ENCODE measurements at places on chromosomes 5 and 9. TPM values are rescaled to one million over a fixed set of nuclear protein-coding genes. Genes with fewer than 3 reads are reported as not detected.
A peak's percentile ranks its signal among the peaks of the same experiment; 100 is the strongest.

DNA sequence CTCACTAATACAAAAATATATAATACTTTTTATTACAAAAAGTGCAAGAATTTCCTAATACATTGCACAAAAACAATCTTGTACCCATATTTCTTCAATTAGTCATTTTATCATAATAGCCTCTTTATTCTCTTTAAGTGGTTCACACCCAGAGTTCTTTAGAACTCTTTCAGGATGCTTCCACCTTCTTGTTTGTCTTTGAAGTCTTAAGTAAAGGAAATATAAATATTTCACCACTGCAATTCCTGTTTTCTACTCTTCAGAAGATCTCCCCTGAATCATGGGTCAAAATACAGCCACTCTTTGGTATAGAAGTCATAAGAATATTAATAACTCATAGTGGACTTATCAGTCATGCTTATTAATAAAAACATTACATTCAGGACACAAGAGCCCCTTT is 293.0 kb downstream of the ATPSCKMT start:
- no peak for DNase-seq

DNA sequence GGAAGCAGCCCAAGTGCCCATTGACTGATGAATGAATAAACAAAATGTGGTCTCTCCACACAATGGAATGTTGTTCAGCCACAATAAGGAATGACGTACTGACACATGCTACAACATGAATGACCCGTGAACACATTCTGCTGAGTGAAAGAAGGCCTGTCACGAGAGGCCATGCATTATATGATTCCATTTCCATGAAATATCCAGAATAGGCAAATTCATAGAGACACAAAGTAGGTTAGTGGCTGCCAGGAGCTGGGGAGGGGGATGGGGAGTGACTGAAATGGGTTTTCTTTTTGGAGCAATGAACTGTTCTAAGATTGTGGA is 41.4 kb downstream of the BICD2 start:
- peak; percentile 23 for DNase-seq

DNA sequence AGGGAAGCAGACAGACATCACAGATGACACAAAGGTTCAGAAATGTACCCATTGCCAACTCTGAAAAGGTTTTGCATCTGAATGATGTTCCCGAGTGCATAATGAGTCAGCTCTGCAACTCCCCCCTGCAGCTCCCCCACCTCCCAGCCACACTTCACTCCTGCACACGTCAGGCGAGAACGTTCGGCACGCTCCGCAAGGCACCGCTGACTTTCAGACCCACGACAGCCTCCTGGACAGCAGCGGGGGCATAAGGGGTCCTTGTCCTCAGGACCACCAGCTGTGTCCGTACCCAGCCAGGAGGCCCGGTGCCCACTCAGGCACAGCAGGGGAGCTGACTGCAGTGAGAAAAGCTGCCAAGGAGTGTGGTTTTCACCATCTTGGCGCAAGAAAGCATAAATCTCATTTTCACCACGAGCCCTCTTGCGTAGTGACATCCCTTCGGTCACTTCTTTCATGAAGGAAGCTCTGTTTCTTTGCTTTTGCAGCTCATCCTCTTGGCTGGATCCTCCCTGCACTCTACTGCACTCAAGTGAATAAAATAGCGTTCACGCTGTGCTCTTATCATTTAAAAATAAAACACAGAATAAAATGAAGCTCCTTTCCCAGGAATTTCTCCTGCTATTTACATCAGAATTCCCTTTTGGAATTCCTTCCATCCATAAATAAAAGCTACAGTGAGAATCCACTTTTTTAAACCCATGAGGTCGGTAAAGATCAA is 9.9 kb downstream of the GFPT2 start:
- DNase-seq = no peak

GABRA6 gene
- not detected for total RNA-seq

SV2C gene
- 0.88 TPM for total RNA-seq

GRCh38 chr5:77843570-77844372 is 67.6 kb upstream of the TBCA start:
- DNase-seq = no peak

DNA sequence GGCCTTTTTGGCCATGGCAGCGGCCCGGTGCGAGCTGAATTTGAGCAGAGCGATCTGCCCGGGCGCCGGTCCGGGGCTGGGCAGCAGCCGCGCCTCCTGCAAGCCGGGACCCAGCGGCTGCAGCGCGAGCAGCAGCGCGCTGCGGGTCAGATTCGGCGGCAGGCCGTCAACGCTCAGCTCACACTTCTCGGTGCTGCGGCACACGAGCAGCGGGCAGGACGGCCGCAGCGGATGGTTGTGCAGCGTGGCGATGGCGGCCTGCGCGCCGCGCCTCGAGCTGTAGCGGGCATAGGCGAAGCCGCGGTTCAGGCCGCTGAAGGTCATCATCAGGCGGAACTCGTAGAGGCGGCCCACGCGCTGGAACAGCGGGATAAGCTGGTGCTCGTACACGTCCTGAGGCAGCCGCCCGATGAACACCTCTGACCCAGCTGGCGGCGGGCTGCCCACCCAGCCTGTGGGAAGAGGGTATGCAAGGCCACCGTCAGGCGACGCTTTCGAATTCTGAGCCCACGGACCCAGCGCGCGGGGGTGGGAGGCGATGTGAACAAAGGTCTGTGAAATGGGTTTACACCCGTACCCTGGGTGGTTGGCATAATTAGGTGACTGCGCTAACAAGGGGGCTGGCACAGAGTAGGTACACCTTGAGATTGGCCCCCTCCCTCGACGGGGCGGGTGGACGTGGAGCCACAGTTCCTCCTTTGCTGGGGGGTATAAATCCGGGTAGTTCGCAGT is 755 bp downstream of the DND1 start:
- DNase-seq = peak; percentile 36

DNA sequence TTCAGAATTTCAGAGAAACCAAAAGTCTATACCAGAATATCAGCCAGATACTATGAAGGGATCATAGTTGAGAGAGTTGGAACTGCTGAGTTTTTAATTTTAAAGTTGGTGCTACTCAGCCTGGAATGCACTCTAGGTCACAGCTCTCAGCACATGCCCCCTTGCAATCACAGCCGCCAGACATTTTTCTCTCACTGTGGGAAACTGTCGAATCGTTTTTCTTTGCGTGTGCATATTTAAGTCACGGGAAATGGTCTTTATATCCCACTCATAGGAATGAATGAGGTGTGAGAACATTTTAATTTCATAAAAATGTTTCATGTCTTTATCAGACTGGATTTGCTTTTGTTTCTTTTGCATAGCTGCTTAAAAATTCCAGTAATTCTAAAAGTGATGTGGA is 12.2 kb upstream of the SPDL1 start:
- no peak for DNase-seq

PCDHA3 gene
- 0.10 TPM for total RNA-seq

GRCh38 chr5:142661957-142662356 is 23.9 kb downstream of the FGF1 start:
- DNase-seq = no peak

DOLPP1 gene
- 14.4 TPM for total RNA-seq

- peak; percentile 24 for DNase-seq
Measured at GRCh38 chr5:130720355-130720754, 444.7 kb downstream of the HINT1 start.

DNA sequence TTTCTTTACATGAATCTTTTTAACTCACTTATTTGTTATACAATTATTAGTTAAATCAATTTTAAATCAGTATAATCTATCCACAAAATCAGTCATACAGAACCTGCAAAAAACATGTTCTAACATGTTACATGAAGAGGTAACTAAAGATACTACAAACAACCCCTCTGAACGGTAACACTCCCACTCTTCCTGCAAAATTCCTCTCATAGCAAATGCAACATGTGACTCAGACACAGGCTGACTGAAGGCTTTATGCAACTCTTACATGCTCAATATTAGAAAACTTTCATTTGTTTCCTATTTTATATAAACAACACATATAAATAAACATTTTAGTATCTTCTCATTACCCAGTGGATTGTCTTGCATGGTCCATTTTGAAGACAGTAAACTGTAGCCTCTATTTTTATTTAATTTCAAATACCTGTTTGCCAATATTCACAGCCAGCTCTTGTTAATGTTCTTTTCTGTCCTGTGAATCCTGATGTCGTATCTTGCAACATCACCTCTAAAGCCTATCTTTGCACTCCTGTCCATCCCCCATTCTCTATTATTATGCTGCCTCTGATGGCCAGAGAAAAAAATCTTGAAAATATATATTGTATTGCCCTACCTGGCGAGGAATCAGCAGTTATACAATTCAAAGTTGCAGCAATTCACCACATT is 100.5 kb upstream of the CCDC152 start:
- no peak for DNase-seq

GRCh38 chr5:151259931-151260330 is 6.9 kb downstream of the GM2A start:
- DNase-seq = no peak

MYOZ3 gene
- not detected for total RNA-seq

DNA sequence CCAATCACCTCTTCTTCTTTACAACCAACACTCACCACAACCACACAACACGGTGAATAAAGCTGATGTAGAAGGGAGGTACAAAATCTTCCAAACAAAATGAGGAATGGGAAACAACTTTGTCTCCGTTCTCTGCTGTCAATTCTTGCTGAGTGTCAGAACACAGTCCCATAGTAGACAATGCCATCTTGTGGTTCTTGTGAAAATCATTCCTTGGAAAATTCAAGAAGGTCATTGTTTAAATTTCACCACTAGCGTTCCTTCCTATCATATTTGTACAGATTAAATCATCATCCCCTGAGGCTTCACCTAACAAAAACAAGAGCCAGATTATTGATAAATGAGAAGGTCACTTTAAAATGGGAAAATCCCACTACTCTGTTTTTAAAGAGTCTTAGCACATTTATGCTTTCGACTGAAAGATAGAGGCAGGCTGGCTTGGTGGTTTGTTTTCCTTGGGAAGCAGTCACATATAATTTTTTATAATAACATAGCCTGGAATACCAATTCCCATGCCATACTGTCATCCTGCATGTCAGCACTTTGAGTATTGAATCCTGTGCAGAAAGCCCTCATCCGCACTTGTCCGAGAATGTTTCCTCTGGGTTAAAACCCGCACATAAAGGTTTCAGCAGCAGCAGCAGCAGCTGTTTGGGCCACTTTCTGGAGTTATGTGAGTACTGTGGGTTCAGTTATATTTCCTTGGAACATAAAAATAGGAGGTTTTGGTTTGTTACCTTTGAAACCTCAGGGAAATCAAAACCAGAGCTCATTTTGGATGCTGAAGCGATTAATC is 395.0 kb upstream of the SMARCA2 start:
- no peak for DNase-seq

DNA sequence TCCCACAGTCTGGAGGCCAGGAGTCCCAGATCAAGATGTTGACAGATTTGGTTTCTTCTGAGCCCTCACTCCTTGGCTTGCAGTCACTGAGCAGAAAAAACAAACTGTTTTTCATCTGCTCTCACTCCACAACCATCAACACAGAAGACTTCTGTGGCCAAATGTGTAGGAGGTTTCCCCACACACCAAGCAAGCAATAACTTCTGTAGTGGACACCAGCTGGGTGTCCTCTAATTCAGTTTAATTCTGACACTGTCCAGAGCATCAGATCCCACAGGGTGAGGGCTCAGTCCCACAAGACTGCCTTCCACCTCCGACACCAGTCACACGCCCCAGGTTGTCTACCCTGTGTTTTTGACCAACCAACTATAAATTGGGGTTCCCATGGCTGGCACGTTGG is 209.9 kb downstream of the AOPEP start:
- DNase-seq = no peak

GRCh38 chr9:110782701-110783100 is 114.1 kb downstream of the MUSK start:
- DNase-seq = no peak

DNA sequence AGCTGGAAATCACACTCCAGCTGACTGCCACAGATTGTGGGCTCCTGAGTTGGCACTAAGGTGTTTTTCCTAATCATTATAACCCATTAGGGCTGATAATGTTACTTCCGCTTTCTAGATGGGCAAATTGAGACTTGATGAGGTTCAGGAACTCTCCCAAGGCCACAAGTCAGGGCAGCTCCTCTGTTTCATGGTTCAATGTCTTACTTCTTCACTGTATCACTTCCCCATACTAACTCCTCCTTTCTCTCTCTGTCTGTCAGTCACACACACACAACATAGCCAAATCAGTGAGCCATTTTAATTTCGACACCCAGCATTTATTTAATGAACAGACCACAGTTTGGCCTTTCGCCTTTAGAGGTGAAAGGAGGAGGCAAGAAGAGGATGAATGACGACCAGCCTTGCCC is 17.8 kb upstream of the TRAF1 start:
- no peak for DNase-seq

- no peak for DNase-seq
Measured at GRCh38 chr5:110510146-110510545, 216.3 kb downstream of the TMEM232 start.
